ENCODE measurements at places on chromosomes 2 and 18. TPM values are rescaled to one million over a fixed set of nuclear protein-coding genes. Genes with fewer than 3 reads are reported as not detected.

TTC27 gene
- 22.5 TPM for total RNA-seq

SERPINB11 gene
- total RNA-seq = not detected

GPR75 gene
- total RNA-seq = 3.0 TPM

CAPG gene
- total RNA-seq = 56.1 TPM

UGT1A5 gene
- not detected for total RNA-seq

GCG gene
- not detected for total RNA-seq

KIAA2012 gene
- not detected for total RNA-seq

COQ10B gene
- total RNA-seq = 30.1 TPM

C2orf15 gene
- 2.4 TPM for total RNA-seq

KCNJ3 gene
- total RNA-seq = 0.39 TPM

GPR155 gene
- total RNA-seq = 9.5 TPM

DYSF gene
- 165 TPM for total RNA-seq

FAM237A gene
- total RNA-seq = not detected

G6PC2 gene
- not detected for total RNA-seq

GPR39 gene
- not detected for total RNA-seq

IL36B gene
- not detected for total RNA-seq

TXNDC2 gene
- total RNA-seq = 0.43 TPM

NETO1 gene
- total RNA-seq = 11.6 TPM

ASB18 gene
- not detected for total RNA-seq

DLX1 gene
- total RNA-seq = not detected

ASTL gene
- 1.1 TPM for total RNA-seq

C2orf66 gene
- total RNA-seq = not detected

KATNAL2 gene
- 2.4 TPM for total RNA-seq

FBLN7 gene
- total RNA-seq = 8.7 TPM

SERPINB5 gene
- total RNA-seq = not detected

PARD6G gene
- total RNA-seq = 4.5 TPM

CLASP1 gene
- total RNA-seq = 66.0 TPM

KCNG2 gene
- 1.6 TPM for total RNA-seq

PRSS56 gene
- not detected for total RNA-seq

DTNA gene
- total RNA-seq = 22.1 TPM

HTR2B gene
- 0.92 TPM for total RNA-seq

PPM1B gene
- total RNA-seq = 60.2 TPM

ERICH2 gene
- total RNA-seq = not detected

SIX3 gene
- total RNA-seq = not detected

FER1L5 gene
- 0.09 TPM for total RNA-seq

MATN3 gene
- total RNA-seq = not detected

POTEJ gene
- not detected for total RNA-seq

CHRND gene
- total RNA-seq = not detected

CDK5R2 gene
- not detected for total RNA-seq

HOXD11 gene
- not detected for total RNA-seq

HAAO gene
- 2.4 TPM for total RNA-seq

GALNT1 gene
- 38.5 TPM for total RNA-seq

MC4R gene
- total RNA-seq = not detected

LHCGR gene
- total RNA-seq = not detected

TMEM247 gene
- total RNA-seq = not detected

LYPD6 gene
- total RNA-seq = 2.3 TPM

Data from spleen (tissue), 13 donors.